Natural killer cell treated with Interleukin-12 subunit alpha and Interleukin-12 subunit beta and Interleukin-15 and Interleukin-18, amount 100 ng/mL, for 72 hours (primary cell): ENCODE measurements at places on chromosomes 13 and 19.

- no peak overlapping the region for H3K4me3 ChIP-seq
- no peaks in the 10 kb centered on the region for H3K27me3 ChIP-seq
- DNase-seq, result no peak
Measured at GRCh38 chr13:113838711-113839201, 25.1 kb downstream of the GAS6 start.

DNA sequence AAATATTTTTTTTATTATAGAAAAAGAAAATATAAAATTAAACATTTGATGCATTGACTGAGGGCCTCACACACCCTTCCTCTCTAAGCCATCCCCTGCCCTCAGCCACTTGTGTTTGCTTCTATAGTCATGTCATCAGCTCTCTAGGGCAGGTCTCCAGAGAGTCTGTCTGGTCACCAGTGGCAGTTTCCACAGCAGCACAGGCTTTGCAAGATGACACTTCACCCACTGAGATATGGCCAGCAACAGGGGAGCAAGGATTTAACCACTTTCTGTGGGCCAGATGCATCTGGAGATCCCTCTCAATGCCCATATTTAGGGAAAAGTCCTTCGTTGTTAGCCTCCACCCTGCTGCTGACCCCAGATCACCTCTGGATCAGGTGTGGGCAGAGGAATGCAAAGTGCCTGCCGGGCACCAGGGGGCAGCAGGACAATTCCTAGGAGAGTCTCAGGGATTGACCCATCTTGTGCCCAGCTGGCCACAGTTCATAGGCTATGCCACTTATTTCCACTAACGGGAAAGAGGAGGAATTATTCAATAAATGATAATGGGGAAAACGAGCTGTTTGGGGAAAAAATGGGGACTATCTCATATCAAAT lies 4.8 kb downstream of the ABCC4 start:
- no peaks in the 10 kb centered on the region for H3K36me3 ChIP-seq
- peaks cover 16% of the 10 kb centered on the region for H3K4me1 ChIP-seq
- H3K27me3 ChIP-seq, result no peaks in the 10 kb centered on the region
- no peak for DNase-seq

DNA sequence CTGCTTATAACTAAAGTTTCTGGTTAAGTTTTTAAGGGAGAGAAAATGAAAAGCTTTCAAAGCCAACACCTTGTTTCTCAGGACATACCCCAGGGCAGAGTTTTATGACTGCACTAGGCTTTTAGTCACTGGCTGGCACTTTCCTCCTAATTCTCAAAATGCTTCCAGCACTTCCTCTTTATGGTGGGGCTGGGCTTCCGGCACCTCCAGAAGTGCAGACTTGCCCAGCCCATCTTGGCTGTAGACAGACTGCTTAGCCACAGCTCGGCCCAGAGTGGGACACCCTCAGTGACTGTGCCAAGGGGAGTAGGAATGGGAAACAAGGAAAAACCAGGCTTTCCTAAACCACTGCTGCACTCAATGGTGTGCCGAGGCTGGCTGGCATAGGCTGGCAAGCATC lies 23.2 kb upstream of the GTF3A start:
- H3K27ac ChIP-seq, result no peak overlapping the region
- H3K4me3 ChIP-seq, result no peak overlapping the region
- no peak for DNase-seq
- H3K4me1 ChIP-seq, result no peaks in the 10 kb centered on the region
- no peaks in the 10 kb centered on the region for H3K27me3 ChIP-seq
- H3K36me3 ChIP-seq, result no peaks in the 10 kb centered on the region

- peak; percentile 86 for DNase-seq
- no peak overlapping the region for H3K4me3 ChIP-seq
- peaks cover 5% of the 10 kb centered on the region for H3K36me3 ChIP-seq
- no peaks in the 10 kb centered on the region for H3K27me3 ChIP-seq
- H3K4me1 ChIP-seq, result peaks cover 18% of the 10 kb centered on the region
Measured at GRCh38 chr19:18450931-18451836, 13.3 kb upstream of the ISYNA1 start.

- no peaks in the 10 kb centered on the region for H3K36me3 ChIP-seq
- no peak for DNase-seq
- H3K4me1 ChIP-seq, result peaks cover 13% of the 10 kb centered on the region
Measured at GRCh38 chr19:48271531-48272151, 1.8 kb downstream of the ZNF114 start.

GRCh38 chr13:33721724-33722123 lies 96.2 kb upstream of the RFC3 start:
- peak overlapping the region; percentile 72 for H3K27ac ChIP-seq
- no peak for DNase-seq
- H3K4me3 ChIP-seq, result peak overlapping the region; percentile 72
- no peaks in the 10 kb centered on the region for H3K36me3 ChIP-seq
- no peaks in the 10 kb centered on the region for H3K27me3 ChIP-seq
